Suprapubic skin (tissue), 4 donors: ENCODE measurements at places on chromosomes 12 and 14.
A peak's percentile ranks its signal among the peaks of the same experiment; 100 is the strongest.

DNA sequence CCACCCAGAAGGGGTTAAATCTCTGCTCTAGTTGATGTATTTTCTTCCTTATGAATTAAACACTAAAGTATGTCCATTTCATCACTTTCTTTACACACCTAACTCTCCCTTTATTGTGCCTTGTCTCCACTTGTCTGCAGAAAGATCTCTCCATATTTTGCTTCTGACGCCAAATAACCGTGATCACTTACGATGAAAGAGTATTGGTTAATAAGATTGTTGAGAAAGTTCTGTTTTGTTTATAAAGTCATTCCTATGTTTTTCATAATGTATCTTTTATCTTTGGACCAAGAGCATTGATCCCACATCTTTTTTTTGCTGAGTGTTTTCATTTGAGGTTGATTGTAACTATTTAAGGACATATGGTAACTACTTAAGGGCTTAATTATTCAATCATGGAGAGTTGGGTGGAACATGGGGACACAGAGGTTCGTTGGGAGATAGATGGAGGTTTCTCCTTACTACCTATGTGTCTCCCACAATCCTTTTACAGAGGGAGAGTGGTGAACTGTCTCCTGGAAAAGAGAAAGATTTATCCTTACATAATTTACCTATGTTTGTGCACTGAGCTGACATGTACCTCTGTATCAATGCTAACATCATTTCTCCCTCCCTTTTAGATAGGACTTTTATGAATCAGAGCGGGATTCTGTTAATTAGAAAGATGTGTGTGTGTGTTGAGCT, 120.7 kb upstream of the SLC38A2 start:
- DNase-seq, result no peak

- DNase-seq, result no peak
These were observed 46.2 kb downstream of the SLC38A1 start for GRCh38 chr12:46222636-46223035.

- DNase-seq, result peak; percentile 96
These were observed at the start of gene UBC for GRCh38 chr12:124914392-124915238. UBC (minus strand) TSS chr12:124914650; CDS start chr12:124913771, 879 bp downstream.

- DNase-seq, result no peak
These were observed 239.7 kb upstream of the RGS6 start for GRCh38 chr14:71692496-71692895.

- DNase-seq, result no peak
These were observed 265.5 kb downstream of the ATP23 start for GRCh38 chr12:58206876-58207275.

DNA sequence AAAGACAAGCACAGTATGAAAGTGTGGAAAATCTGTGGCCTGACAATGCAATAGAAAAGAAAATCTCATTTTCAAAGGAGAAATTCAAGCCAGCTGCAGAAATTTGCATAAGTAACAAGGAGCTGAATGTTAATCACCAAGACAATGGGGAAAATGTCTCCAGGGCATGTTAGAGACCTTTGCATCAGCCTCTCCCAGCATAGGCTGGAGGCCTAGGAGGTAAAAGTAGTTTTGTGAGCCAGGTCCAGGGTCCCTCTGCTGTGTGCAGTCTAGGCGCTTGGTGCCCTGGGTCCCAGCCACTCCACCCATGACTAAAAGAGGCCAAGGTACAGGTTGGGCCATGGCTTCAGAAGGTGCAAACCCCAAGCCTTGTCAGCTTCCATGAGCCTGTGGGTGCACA, 58.3 kb downstream of the TESPA1 start:
- no peak for DNase-seq

- DNase-seq, result no peak
These were observed 92.3 kb upstream of the DCN start for GRCh38 chr12:91274916-91275315.
